ENCODE measurements at places on chromosomes 13 and 19.
A peak's percentile ranks its signal among the peaks of the same experiment; 100 is the strongest.

GRCh38 chr19:642767-643727, 3.4 kb downstream of the FGF22 start:
- DNase-seq = no peak

DNA sequence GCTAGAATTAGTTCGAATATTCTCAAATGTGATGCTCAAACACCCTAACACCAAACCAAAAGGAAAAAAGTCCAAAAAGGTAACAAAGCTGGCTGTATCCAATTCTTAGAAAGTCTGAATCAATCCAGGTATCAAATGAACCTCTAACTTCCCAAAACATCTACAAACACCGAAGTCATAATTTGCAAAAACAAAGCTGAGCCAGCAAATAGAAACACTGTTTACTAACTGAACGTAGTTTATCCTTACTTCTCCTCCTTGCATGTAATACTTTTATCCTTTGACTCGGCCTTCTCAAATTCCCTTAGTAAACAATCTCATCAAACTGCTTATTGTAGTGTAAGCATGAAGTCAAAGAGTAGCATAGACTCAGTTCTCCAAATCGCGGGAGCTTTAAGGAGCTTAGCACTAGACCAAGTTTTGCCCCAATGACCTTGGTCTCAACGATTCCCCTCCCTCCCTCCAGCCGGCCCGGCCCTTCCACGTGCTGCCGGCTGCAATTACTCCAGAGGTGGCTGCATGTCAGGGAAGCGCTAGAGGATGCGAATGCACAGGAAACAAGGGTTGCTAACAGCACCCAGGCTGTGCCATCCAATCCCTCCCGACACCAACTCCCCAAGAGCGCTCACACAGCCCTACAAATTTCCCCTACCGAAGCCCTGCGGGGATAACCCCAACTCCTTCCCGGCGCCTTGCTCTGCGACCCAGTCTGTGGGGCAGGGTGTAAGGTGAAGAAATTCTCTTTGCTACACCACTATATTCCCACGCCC, 693 bp downstream of the XPO4 start:
- no peak for DNase-seq

DNA sequence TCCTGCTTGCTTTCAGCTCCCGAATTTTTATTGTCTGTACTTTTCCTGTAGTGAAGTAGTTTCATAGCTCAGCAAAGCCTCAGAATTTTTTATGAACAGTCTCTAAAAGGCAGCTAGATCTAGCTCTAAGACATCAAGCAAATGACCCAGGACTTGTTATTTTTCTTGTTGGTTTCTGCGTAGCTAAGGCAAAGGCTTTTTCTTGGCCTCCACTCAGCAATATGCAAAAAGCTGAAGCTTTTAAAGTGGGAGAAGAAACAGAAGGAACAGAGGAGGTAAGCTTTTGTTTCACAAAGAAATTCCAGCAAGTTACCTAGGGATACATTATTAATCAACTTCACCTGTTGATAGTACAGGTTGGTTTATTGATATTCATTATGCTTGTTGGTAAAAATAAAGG, 235.9 kb downstream of the PCDH20 start:
- no peak for DNase-seq

DNA sequence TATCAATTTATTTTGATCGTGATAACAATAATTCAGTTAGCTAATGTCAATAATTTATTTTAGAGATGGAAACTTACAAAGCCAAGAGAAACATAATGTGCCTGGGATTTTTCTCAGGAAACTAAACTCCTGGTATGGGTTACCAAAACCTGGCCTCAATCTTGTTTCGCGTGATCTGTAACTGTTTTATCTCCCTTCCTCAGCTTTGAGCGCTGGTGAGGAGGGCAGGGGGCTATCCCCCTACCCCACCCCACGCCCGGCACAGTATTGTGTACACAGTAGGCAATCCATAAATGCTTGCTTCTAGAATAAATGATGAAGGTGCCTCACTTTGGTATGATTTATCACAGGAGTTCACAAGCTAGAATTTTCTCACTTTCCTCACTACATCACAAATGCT, 7.7 kb upstream of the DOCK9 start:
- no peak for DNase-seq

- DNase-seq = no peak
Measured at GRCh38 chr13:30608364-30608763, 9.4 kb upstream of the USPL1 start.

- peak; percentile 7 for DNase-seq
Measured at GRCh38 chr19:6047741-6048251, 62.5 kb downstream of the RFX2 start.

- DNase-seq = peak; percentile 80
Measured at GRCh38 chr19:47436712-47437401, 17.5 kb upstream of the MEIS3 start.

DNA sequence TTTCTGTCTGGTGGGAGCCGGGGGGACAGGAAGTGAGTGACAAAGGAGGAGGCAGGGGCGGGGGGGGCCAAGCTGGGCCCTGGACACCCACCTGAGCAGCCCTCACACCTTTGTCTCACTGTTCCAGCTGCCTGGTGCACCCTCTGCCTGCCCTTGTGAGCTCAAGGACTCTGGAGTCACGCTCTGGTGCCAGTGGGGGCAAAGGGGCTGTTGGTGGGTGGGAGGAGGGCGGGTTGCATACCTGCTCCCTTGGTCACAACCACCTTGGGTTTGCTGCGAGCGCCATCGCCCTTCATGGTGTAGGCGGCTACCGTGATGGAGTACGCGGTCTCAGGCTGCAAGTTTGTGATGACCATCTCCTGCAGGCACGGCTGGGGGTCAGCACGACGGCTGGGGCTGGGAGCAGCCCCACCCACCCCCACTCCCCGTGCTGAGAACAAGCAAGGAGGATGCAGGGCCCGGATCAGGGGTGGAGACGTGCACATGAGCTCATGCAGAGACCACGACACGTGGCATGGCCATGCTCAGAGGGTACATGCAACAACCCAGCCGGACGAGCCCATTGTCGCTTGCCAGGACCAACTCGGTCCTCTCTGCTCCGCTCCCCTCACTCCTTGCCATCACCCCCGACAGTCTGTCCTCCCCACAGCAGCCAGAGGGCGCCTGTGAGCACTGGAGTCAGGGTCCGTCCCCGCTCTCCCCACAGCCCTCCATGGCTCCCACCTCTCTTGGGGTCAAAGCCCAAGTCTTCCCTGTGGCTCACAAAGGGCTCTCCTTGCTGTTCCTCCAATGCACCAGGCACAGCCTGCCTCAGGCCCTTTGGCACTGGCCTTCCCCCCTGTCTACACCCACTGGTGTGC, 114.9 kb downstream of the PTPRS start:
- no peak for DNase-seq

DNA sequence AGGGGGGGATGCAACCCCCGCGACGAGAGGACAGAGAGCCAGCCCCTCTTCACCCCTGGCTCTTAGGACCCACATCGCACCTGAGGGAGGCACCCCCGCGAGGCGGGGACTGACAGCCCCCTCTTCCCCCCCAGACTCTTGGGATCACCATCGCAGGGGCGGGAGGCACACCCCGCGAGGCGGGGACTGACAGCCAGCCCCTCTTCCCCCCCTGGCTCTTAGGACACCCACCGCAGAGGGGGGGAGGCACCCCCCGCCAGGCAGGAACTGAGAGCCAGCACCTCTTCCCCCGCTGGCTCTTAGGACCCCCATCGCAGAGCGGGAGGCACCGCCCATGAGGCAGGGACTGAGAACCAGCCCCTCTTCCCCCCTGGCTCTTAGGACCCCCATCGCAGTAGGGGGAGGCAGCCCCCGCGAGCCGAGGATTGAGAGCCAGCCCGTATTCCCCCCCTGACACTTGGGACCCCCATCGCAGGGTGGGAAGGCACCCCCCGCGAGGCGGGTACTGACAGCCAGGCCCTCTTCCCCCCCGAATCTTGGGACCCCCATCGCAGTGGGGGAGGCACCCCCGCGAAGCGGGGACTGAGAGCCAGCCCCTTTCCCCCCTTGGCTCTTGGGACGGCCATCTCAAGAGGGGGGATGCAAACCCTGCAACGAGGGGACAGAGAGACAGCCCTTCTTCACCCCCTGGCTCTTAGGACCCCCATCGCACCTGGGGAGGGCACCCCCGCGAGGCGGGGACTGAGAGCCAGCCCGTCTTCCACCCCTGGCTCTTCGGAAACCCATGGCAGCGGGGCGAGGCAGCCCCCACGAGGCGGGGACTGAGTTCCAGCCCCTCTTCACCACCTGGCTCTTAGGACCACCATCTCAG, 2425.1 kb upstream of the PCDH20 start:
- no peak for DNase-seq

- DNase-seq = no peak
Measured at GRCh38 chr13:66689037-66689619, 541.0 kb downstream of the PCDH9 start.

DNA sequence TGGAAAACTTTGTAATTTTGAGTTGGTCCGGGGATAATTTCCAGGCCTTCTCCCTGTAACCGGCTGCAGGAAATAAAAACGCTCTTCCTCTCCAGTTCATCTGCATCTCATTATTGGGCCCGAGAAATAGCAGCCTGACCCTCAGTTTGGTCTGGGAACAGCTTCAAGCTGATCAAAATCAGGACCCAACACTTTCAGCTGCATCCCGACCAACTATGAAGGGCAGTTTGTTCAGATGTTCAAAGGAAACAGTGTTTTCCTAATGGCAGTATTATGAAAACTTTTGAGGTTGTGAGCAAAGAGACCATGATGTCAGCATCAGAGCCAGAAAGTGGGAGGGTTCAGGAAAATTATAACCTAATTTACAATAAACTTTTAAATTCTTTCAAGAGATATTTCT, 35.7 kb downstream of the STK24 start:
- DNase-seq = peak; percentile 15

DNA sequence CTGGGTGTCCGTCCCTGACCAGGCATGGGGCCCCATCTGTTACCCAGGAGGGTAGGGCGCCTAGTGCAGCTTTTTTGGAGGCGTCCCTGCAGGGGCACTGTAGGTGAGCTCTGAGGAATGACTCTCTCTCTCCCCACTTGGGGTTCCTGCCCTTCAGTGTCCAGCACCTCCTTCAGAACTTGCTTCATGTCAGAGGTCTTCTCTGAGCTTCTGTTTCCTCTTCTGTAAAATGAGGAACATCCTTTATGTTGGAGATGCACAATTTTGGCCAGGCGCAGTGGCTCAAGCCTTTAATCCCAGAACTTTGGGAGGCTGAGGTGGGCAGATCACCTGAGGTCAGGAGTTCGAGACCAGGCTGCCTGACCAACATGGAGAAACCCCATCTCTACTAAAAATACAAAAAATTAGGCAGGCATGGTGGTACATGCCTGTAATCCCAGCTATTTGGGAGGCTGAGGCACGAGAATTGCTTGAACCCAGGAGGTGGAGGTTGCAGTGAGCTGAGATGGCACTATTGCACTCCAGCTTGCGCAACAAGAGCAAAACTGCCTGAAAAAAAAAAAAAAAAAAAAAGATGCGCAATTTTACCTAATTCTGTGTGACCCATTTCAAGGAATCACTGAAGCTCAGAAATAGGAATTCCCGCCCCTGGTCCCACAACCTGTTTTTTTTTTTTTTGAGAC, 15.2 kb upstream of the PIK3R2 start:
- DNase-seq = no peak

DNA sequence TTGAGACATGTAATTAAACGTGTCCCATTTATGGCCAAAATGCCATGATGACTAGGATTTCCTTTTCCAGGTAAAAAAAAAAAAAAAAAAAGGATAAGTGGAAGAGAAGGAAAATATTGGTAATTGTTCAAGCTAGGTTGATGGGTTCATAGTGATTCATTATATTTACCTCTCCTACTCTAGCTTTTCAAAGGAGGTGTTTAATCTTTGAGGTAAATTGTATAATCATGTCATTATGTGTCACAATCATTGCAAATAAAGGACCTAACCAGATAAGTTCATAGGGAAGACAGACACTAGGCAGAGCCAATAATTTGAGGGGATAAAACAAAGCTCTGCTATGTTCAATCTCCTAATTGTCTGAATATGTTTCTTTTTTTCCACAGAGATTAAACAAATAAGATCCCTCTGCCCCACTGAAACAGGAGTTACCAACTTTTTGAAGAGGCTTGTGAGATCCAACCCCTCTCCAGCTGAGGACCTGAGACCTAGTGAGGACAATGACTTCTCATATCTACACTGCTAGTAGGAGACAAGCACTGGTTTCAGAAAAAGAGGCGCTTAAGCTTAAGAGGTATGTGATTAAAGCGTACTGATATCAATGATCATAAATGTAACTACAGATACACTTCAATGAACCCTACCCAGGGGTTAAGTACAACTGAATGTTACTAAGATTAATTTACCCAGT, 61.4 kb downstream of the USP12 start:
- DNase-seq = no peak

- DNase-seq = peak; percentile 82
Measured at GRCh38 chr19:50325310-50326100, 3.7 kb downstream of the KCNC3 start.

DNA sequence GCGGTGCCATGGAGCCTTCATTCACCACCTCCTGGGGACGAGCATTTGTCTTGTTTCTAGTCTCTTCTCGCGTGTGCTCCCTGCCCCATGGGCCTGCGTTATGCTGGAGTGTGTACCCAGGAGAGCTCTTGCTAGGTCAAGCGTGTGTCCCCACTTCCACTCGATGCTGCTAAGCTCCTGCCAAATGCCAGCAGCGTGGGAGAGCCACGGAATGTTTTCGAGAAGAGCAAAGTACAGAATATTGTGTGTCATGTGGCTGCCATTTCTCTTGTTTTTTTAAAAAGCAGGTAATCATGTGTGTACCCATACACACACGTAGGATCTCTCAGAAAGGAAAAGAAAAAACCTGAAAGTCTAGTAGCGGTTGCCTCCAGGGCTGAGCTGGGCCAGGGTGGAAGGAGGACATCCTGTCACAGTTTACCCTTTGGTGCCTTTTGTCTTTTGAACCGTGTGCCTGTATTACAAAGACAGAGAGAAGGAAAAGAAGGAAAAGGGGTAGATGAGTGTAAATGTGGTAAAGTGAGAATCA, 28.6 kb downstream of the PAK4 start:
- DNase-seq = no peak

GRCh38 chr13:75978818-75979217, 342.7 kb downstream of the LMO7 start:
- DNase-seq = no peak

- no peak for DNase-seq
Measured at GRCh38 chr13:60453490-60453889, 56.5 kb downstream of the TDRD3 start.

DNA sequence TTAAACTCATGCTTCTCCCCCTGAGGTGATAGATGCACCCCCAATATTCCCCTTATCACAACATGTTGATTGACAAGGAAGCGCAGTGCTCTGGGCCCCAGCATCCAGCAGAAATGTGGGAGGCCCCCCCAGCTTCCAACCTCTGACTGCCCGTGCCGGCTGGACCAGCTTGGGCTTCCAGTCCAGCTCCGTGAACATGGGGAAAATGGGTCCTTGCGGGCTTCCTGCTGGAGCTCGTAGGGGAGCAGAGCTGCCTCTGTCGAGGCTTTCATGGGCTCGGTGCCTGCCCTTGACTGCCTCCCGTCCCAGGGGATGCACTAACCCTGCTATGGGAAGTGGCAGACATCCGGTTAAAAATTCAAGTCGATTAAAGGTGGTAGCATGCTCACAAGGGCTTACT, 188.9 kb downstream of the COL4A1 start:
- no peak for DNase-seq

- DNase-seq = no peak
Measured at GRCh38 chr19:17775245-17775927, 19.6 kb upstream of the B3GNT3 start.
